ENCODE measurements at places on chromosomes 11 and 22.

DNA sequence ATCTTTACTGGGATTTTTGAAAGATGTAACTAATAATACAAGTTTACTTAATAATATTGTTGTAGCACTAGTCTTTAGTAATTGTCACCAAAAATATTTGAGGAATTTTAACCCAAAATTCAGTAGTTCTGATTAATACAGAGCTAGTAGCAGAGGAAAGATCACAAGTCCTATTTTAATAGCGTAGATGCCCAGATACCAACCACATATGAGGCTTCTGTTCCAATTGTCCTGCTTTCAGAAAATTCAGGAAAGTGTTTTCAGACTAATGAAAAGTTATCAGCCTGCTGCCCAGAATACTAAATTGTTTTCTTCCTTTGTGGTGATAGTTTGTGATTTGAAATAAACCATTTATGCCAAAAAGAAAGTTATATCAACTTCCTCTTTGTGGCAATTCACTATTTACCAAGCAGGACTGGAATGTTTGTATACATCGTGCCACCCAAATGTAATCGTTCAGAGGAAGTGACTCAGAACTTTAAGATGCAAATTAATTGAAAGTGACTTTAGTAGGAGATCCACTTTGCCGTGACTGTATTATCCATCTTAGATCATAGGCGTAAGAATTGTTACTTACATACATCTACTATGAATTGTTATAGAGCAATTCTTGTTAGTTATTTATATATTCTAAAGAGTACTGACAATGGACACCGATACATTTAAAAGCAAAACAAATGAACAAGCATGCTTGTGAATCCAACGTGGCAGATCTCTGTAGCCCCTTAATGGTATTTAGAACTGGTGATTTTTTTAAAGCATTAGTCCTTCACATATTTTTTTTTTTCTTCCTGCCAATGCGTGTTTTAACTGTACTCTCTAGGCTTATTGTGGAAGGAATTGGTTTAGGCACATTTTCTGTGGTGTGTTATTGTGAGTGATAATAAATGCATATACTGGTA lies 231.0 kb downstream of the DDX10 start:
- no peak for DNase-seq

DNA sequence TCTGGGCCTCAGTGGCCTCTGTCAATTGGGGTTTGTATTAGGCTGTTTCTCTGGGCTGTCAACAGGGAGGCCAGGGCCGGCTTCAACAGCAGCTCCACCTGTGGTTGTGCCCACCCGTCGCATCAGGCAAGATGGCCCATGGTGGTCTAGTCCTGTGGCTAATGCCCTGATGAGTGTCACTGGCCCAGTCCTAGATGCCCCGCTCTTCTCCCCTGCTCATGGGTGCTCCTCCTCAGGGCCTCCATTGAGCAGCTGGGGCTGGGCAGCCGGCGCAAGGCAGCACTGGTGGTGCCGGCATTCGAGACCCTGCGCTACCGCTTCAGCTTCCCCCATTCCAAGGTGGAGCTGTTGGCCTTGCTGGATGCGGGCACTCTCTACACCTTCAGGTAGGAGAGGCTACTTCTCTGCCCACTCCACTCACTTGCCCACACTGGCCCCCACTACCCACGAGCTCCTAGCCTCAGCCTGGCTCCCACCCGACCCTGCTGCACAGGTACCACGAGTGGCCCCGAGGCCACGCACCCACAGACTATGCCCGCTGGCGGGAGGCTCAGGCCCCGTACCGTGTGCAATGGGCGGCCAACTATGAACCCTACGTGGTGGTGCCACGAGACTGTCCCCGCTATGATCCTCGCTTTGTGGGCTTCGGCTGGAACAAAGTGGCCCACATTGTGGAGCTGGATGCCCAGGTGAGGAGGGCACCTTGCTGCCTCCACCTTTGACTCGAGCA lies 5.4 kb downstream of the LARGE2 start:
- DNase-seq, result no peak

DNA sequence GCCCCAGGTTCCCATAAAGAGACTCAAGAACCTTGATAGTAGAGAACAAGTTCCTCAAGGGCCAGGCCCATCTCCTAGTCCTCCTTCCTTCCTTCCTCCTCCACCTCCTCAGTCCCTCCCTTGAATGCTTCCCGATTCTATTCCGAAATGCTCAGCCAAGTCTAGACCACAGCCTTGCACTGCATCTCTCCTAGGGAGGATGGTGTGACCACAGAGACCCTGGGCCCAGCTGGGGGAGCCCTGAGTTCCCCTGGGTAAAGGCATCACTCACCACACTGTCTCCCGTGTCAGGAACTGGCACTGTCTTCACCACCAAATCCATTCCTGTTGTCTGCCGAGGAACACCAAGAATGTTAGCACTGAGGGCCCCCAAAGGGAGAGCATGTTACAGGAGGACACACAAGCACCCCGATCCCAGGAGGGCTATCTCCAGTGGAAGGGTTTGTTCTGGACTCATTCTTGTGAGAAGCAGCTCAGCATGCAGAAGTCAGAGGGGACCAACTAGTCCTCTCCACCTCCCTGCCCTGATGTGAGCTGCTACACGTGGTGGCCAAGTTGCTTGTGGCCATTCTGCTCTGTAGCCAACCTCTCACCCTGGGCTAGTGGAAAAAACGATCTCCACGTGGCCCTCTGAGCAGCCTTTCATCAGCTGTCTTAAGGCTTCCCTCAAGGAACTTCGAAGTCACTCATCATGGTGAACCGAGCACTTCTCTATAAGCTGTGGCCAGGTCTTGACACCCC lies 8.7 kb downstream of the IFT27 start:
- peak; percentile 5 for DNase-seq

DNA sequence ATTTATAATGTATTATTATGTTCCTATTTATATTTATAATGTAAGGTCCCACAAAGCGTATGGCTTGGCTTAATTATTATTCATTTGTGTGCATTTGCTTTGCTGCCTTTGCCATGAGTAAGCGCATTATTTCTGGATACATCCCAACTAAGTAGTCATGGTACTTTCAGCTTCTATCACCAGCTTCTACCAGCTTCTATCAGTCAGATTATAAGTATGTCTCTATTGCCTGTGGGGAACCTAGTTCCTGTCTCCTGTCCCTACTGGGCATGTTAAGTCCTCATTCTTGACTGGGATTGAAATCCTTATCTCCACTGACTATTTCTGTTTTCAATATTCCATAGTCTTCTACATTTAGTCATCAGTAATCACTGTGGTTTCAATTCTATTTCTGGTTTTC lies 33.5 kb upstream of the OR10W1 start:
- no peak for DNase-seq

DNA sequence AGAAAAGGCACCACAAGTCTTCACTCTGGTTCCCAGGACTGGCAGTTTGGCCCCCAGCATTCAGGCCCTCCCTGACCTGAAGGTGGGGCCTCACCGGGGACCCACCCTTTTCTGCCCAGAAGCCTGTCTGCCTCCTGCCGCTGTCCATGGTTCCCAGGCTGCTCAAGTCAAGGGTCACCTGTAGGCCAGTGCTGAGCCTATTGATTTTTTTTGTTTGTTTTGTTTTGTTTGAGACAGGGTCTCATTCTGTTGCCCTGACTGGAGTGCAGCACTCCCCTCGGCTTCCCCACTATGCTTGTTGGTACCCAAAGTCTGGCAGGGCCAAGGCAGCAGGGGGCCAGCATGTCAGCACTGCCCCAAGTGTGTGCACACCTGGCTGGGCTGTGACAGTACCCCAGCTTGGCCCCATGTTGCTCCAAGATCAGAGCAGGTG lies 11.0 kb upstream of the MED17 start:
- no peak for DNase-seq

DNA sequence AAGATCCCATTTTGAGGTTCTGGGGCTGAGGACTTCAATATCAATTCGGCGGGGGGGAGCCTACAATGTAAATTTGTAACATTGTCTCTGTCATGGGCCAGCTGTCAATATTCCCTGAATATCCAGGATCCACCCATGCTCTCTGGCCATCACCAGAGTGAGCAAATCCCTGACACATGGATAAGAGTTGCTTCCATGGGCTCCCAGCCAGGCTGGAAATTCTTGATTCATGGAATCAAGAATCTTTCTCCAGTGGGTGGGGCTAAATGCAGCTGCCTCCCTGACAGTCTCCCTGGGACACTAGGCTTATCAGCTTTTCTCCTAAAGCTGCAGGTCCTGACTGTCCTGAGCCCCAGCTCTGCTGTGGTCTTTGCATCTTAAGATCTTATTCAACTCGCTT lies 86.9 kb upstream of the IGLL5 start:
- DNase-seq, result no peak

DNA sequence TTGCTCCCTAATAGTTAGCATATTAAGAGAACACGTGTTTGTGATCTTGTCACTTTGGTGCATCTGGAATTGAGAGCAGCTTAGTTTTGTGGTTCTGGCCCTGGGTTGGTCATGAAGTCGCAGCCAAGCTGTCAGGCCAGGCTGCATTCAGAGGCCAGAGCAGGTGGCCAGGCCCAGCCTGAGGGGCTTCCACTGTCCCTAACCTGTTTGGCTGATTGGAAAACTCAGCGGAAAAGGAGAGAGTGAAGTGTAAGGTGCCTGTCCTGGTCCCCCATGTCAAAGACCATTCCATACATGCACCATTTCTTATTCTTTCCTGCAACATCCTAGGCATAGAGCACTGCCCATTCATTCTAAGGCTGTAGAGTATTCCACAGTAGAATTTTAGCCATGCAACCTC lies 111.5 kb upstream of the IGLL5 start:
- no peak for DNase-seq

- no peak for DNase-seq
Observed at GRCh38 chr11:134640971-134641968, 229.2 kb upstream of the B3GAT1 start.

GRCh38 chr11:119342362-119343130 lies 1.9 kb upstream of the C1QTNF5 start:
- DNase-seq, result no peak

DNA sequence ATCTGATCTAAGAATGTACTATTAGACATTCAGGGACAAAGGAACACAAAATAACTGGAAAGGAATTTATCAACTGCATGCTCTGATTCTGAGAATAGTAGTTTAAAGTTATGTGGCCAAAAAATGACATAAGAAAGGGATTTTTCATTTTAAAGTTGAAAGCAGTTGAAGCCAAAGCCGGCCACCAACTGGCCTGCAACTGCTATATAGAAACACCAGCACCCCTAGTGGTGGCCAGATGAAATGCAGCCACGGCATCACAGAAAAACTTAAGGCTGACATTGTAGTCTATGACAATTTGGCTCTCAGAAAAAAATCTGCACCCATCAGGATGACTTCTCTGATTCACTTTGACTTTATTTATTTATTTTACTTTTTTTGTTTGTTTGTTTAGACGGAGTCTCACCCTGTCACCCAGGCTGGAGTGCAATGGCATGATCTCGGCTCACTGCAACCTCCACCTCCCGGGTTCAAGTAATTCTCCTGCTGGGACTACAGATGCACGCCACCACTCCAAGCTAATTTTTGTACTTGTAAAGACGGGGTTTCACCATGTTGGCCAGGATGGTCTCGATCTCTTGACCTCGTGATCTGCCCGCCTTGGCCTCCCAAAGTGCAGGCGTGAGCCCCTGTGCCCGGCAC lies 59.2 kb downstream of the SLC35F2 start:
- DNase-seq, result peak; percentile 64

GRCh38 chr11:3796346-3796745 lies 1.0 kb downstream of the NUP98 start:
- no peak for DNase-seq

- DNase-seq, result no peak
Observed at GRCh38 chr22:22450343-22450839, 58.2 kb downstream of the ZNF280B start.
